Right atrium auricular region (tissue), 2 donors: ENCODE measurements at places on chromosomes 6 and 20.

DNA sequence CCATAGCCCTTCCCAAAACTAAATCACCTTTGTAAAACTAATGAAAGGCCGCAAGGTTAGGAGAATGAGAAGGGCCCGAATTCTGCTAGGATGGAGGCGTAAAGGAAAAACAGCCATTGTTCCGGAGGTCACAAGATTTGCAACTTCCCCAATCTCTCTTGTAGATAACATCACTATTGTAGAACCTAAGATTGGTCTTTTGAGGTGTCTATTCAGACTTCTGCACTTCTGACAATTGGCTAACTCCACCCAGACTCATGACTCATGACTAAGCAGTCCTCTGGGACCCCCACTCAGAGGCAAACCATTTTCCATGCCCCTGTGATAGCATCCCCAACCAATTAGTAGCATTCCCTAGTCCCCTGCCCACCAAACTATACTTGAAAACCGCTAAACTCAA lies 210.5 kb upstream of the SHLD1 start:
- DNase-seq: no peak

- no peak for DNase-seq
These were observed 15.5 kb upstream of the KIF25 start for GRCh38 chr6:167981916-167982462.

- DNase-seq: no peak
These were observed 60.1 kb upstream of the LRRC1 start for GRCh38 chr6:53734473-53735299.

DNA sequence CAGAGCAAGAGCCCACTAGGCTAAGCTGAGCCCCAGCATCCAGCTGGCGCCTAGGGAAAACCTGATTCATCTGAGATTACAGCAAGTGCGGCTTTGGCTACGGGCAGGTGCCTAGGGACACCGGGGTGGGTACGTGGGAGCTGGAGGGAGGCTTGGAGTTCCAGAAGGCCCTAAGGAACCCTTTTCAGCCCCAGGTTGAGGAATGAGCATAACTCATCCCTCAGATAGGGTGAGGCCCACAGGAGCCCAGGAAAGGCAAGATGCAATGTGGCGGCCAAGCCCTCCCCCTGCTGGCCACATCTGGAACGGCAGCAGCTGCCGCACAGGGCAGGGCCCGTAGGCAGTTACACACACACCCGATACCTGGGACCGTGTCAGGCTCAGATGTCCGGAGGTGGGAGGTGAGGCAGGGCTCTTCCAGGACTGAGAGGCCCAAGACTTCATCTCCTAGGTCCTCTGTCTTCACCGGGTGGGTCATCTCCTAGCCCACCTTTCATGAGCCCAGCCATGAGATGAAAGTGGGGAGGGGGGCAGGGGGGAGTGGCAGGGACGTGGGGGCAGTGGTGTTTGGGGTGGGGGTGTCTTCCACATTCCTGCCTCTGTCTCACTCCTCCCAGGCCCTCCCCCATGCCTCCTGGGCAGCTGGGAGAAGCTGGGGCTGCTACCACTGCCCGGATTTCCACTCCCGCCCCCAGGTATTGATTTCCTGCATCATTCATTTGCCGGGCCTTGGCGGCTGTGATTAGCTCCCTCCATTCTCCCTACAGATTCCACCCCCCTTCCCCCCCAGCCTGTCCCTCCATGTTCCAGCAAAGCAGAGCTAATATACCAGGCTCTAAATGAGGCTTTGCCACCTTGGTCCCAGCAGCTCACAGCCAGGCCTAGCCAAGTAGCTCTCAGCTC lies 5.5 kb downstream of the MDGA1 start:
- DNase-seq: peak; percentile 75

DNA sequence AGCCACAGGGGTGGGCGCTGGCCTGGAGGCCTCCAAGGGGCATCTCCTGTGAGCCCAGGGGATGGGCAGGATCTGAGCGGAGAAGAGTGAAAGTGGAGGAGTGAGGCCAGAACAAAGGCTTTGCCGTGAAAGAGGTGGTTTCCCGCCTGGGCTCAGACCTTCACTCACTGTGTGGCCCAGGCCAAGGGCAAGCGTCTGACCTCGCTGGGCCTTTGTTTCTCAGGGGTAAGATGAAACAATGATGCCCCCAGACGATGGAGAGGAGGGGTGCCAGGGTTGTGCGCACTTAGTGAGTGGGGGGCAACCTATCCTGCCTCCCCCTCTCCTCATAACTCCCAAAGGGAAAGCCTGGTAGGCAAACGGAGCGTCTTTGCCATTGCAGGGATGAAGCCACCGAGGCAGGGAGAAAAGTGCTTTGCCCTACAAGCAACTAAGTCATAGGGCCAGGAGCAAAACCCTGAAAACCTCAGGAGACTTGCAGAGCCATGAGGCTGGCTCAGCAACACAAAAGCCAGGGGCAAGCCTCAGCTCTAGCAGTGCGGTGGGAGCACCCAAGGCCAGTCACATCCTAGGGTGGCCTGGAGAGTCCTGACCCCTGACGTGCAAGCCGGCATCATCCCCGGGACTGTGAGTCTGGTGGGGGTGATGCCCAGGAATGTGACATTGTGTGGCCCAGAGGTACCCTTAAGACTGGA lies 897 bp upstream of the STMN3 start:
- no peak for DNase-seq

DNA sequence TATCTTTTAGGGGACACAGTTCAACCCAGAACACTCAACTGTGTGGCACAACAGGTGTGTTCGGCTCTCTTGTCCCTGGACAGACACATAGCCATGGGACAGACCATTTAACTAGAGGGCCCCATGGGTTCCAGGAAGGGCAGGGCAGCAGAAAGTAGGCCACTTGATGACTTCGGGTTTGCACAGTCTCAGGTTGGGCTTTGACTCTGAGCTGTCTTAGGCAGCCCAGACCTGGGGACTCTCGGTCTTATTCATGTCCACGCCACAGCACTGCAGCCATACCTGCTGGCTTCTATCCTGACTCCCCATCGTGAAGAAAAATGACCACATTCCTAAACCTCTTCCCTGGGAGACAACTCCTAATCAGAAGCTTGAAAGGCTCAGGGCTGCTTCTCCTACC lies 146.1 kb upstream of the AKAP12 start:
- no peak for DNase-seq

- no peak for DNase-seq
These were observed 612.5 kb upstream of the HS3ST5 start for GRCh38 chr6:114955363-114955762.

- no peak for DNase-seq
These were observed 17.3 kb downstream of the SMAP1 start for GRCh38 chr6:70684794-70685493.

DNA sequence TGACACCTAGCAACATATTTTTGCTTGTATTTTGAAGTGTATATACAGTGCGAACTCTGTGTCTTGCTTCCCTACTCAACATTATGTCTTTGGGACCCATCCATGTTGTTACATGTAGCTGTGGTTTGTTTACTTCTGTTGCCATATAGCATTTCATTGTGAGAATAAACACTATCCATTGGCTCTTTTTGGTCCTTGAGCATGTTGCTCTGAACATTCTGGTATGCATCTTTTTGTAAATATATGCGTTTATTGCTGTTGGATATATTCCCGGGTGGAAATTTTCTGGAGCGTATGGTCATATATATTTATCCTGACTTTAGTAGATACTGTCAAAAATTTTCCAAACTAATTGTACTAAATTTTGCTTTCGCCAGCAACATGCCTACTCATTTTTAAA lies 222.5 kb upstream of the SPTLC3 start:
- DNase-seq: no peak

- DNase-seq: no peak
These were observed 9.7 kb upstream of the MMS22L start for GRCh38 chr6:97292671-97293070.

- no peak for DNase-seq
These were observed 148.3 kb upstream of the TBX18 start for GRCh38 chr6:84912472-84913322.

GRCh38 chr6:36570264-36570663 lies 23.0 kb upstream of the STK38 start:
- DNase-seq: no peak

DNA sequence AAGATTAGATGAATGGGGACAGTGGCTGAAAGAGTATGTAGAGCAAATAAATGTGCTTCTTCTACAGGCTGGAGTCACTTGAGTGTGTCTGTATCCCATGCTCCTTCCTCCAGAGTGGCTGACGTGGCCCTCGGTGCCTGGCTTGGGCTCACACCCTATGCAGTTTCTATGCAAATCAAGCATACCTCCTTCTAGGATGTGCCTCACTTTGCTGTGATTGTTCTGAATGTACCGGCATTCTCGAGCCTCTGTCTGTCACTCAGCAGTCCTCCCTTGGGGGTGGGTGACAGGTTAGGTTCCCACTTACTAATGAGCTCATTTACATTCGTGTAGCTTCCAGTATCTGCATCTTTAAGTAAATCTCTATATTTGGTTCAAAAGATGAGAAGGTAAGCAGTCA lies 55.1 kb upstream of the HDDC2 start:
- no peak for DNase-seq

- DNase-seq: no peak
These were observed 242.9 kb downstream of the KHDRBS2 start for GRCh38 chr6:62043084-62043483.

- DNase-seq: no peak
These were observed 58.2 kb upstream of the IL20RA start for GRCh38 chr6:137102851-137103492.

DNA sequence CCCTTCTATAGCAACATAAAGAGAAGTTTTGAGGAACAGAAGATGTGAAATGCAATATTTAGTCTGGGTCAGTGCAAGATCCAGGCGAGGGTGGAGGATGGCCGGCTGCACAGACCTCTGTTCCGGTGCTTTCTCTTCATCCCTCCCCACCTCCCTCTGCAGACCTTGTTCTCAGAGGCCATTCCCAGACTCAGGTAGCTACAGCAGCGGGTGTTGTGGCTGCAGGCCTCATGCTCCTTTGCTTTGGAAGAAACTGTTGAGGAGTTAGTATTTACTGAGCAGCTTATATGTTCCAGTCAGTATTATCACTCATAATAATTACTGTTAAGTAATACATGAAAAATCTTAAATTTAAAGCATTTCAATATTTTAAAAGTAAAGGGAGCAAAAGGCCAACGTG lies 1.7 kb downstream of the BTN3A3 start:
- DNase-seq: no peak

DNA sequence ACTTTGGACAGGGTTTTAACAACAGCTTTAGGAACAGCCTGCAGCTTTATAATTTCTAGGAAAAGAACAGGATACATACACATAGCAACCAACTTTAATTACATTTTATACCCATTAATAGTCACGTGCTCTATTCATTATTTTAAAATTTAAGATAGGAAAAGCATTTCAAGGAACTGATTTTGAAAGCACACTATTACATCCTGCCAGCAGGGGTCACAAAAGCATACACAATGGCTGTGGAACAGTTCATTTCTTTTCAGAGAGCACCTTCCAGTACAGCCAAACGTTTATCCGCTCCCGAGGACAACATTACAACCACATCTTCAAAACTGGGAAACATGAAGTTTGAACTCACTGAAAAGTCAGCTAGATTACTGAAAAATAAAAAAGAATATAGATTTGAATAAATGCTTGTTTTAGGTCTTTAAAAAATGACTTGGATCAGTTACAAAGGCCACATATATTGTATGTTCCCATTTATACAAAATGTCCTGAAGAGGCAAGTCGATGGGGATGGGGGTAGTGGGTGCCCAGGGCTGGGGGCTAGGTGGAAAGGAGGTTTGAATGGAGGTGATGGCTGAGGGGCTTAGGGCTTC lies 104.6 kb upstream of the EXOC2 start:
- DNase-seq: no peak

DNA sequence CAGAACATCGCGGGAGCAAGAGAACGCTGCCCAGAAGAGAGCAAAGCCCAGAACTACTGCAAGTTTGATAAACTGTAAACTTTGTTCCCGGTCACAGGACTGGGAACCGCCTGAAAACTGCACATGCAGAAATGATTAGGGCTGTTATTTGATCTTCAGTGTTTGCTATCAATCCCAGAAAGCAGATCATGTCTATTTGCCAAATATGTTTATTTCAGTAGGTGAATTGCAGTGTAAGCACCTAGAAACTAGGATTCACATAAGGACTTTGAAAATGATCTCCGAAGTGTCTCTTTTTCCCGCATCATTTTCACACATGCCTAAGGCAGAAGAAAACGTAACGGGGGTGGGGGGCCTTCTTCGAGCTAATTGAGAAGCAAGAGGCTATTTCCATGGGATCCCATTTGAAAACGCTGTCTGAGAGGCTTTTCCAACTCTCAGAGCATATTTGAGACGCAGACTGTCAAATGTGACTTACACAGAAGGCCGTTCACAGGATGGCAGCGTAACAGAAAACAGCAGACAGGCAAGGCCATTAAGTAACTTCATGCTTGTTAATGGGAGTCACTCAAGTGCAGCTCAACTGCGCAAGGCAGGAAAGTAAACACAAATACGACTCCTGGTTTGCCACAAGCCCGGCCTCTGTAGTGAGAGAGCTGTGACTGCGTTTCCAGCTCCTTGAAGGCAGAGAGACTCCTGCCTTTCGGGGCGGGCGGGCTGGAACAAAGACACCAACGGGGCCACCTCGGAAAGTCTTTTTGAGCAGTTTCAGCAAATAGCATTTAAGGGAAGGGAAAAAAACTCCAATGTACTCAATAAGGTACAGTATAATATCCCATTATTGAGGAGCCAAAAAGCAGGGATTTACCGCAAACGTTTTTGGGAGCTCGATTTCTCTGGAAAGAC lies 144.7 kb upstream of the ZNF217 start:
- DNase-seq: peak; percentile 80

- no peak for DNase-seq
These were observed 208.9 kb downstream of the TAF4 start for GRCh38 chr20:61856626-61857413.

GRCh38 chr6:20751293-20751935 lies 217.2 kb downstream of the CDKAL1 start:
- DNase-seq: no peak

GRCh38 chr20:36925234-36925633 lies 26.3 kb downstream of the SAMHD1 start:
- no peak for DNase-seq

DNA sequence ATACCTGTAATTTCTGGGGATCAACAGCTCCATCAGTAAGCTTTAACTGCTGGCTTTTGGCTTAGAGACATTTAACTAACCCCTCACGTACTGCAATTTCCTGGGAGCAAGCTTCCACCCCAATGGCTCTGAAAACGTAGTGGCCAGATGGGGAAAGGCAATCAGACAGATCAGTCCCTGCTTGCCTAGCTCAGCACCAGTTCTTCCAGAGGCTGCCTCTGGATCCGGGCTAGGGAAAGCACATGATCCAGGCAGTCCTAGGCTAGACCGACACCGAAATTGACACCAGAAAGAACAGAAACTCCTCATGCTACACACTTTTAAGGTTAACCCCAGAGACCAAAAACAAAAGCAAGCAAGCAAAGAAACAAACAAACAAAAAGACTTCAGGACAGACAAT lies 13.3 kb downstream of the PREP start:
- DNase-seq: no peak

DNA sequence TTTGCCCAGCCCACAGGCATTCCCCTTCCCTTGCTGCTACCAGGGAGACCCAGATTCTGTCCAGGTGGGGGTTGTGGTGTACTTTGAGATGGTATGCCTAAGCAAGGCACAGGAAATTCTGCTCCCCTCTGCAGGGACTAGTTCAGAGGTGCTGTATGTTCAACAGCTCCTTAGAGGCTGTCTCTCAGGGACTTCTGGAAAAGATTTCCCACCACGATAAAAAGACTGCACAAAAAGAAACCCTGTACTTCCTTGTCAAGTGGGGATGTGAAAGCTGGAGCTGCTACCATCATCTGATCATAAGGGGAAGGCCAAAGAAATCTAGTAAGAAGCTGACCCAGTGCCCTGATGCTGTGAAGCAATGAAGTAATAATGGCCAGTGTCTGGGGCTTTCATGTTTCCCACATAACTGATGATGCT lies 51.5 kb upstream of the SMIM29 start:
- DNase-seq: no peak

- no peak for DNase-seq
These were observed 14.7 kb upstream of the NOL4L start for GRCh38 chr20:32599783-32600340.

GRCh38 chr6:71287926-71288227 lies 734 bp upstream of the OGFRL1 start:
- no peak for DNase-seq
